Cardiac muscle cell (in vitro differentiated cells and primary cell): ENCODE measurements at places on chromosomes 3 and 15. TPM values are rescaled to one million over a fixed set of nuclear protein-coding genes. Genes with fewer than 3 reads are reported as not detected.
A peak's percentile ranks its signal among the peaks of the same experiment; 100 is the strongest.

DNA sequence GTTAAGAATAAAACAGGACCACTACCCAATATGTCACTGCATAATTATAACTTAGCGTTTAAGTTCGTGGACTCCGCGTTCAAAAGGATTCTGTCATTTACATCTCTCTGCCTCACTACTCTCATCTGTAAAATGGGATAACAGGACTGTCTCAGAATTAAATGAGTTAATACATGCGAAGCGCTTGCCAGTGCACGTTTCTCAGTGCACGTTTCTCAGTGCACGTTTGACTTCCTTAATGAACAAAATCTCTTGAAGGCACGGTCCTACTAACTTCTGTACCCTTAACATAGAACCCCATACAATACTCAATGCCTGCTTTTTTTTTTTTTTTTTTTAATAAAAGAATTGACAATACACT lies 499 bp downstream of the RABL3 start:
- H3K36me3 ChIP-seq: no peaks in the 10 kb centered on the region
- no peaks in the 10 kb centered on the region for H3K4me1 ChIP-seq
- H3K4me3 ChIP-seq: peak overlapping the region; percentile 94
- peak overlapping the region; percentile 99 for H3K27ac ChIP-seq
- H3K27me3 ChIP-seq: no peaks in the 10 kb centered on the region
- DNase-seq: no peak

DNA sequence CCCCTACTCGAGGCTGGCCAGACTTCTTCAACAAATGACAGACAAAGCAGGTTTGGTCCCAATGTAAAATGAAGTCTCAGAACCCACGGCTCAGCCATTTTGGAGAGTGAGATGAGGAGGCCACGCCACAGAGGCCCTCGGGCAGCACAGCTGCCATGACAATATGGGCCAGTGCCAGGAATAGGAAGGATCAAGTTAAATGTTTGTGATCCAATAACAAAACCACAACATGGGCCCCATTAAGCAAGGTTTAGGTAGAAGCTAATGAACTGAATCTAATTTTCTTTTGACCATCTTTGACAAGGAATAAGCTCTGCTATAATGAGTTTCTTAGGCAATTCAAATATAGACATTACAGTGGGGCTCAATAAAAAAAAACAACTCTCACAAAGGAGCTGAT lies 52.6 kb downstream of the RFTN1 start:
- no peak overlapping the region for H3K27ac ChIP-seq
- H3K4me3 ChIP-seq: no peak overlapping the region
- peaks cover 14% of the 10 kb centered on the region for H3K4me1 ChIP-seq
- no peaks in the 10 kb centered on the region for H3K27me3 ChIP-seq
- H3K36me3 ChIP-seq: no peaks in the 10 kb centered on the region
- no peak for DNase-seq

GRCh38 chr3:56001537-56001936 lies 466.7 kb downstream of the ERC2 start:
- no peaks in the 10 kb centered on the region for H3K36me3 ChIP-seq
- DNase-seq: no peak
- H3K27me3 ChIP-seq: no peaks in the 10 kb centered on the region

GRCh38 chr3:45154641-45155147 lies 8.5 kb upstream of the CDCP1 start:
- H3K4me3 ChIP-seq: no peak overlapping the region
- peaks cover 8% of the 10 kb centered on the region for H3K27me3 ChIP-seq

GRCh38 chr15:78425643-78426042 lies 12.4 kb upstream of the IREB2 start:
- H3K27ac ChIP-seq: no peak overlapping the region
- no peak overlapping the region for H3K4me3 ChIP-seq
- no peaks in the 10 kb centered on the region for H3K36me3 ChIP-seq
- no peaks in the 10 kb centered on the region for H3K4me1 ChIP-seq

DNA sequence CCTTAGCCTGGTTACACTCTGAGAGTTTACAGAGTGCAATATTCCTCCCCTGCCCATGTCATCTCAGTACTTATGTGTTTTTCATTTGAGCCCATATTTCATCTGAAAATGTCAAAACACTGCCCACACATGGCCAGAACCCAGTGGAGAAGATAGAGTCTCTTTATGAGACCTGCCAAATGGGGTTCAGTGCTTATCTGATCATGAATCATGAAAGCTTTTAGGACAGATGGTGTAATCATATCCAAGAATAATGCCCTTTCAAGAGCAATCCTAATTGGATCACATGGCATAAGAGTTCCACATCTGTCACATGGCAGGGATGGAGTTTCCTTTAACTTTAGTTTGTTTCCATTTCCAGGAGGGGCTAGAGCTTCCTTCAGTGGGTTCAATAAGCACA lies 77.2 kb upstream of the AGBL1 start:
- H3K27me3 ChIP-seq: no peaks in the 10 kb centered on the region
- no peaks in the 10 kb centered on the region for H3K4me1 ChIP-seq
- no peaks in the 10 kb centered on the region for H3K36me3 ChIP-seq
- no peak for DNase-seq

GRCh38 chr3:170003881-170004356 lies 33.9 kb upstream of the GPR160 start:
- H3K4me3 ChIP-seq: no peak overlapping the region
- no peaks in the 10 kb centered on the region for H3K4me1 ChIP-seq
- H3K36me3 ChIP-seq: no peaks in the 10 kb centered on the region
- no peak overlapping the region for H3K27ac ChIP-seq

- no peak overlapping the region for H3K4me3 ChIP-seq
- H3K27me3 ChIP-seq: no peaks in the 10 kb centered on the region
- H3K27ac ChIP-seq: no peak overlapping the region
- no peaks in the 10 kb centered on the region for H3K36me3 ChIP-seq
These were observed 353.7 kb downstream of the CNTN6 start for GRCh38 chr3:1446531-1446930.

- H3K27ac ChIP-seq: no peak overlapping the region
- DNase-seq: no peak
- no peaks in the 10 kb centered on the region for H3K36me3 ChIP-seq
- no peaks in the 10 kb centered on the region for H3K27me3 ChIP-seq
These were observed 24.2 kb downstream of the PPM1L start for GRCh38 chr3:160780245-160780644.

GRCh38 chr3:133713347-133713746 lies 32.8 kb upstream of the TF start:
- no peak for DNase-seq
- H3K36me3 ChIP-seq: no peaks in the 10 kb centered on the region
- H3K4me1 ChIP-seq: no peaks in the 10 kb centered on the region
- H3K4me3 ChIP-seq: no peak overlapping the region
- H3K27me3 ChIP-seq: peaks cover 9% of the 10 kb centered on the region

GRCh38 chr3:108590460-108590859 lies 938 bp downstream of the DZIP3 start:
- H3K36me3 ChIP-seq: no peaks in the 10 kb centered on the region
- H3K27me3 ChIP-seq: no peaks in the 10 kb centered on the region
- peaks cover 10% of the 10 kb centered on the region for H3K4me1 ChIP-seq
- peak; percentile 6 for DNase-seq

GRCh38 chr3:172030181-172030580 lies 9.2 kb upstream of the FNDC3B start:
- H3K27me3 ChIP-seq: no peaks in the 10 kb centered on the region
- no peak for DNase-seq

GRCh38 chr3:14803101-14803980 lies 15.4 kb upstream of the FGD5 start:
- no peak overlapping the region for H3K27ac ChIP-seq
- DNase-seq: no peak
- H3K36me3 ChIP-seq: no peaks in the 10 kb centered on the region

DNA sequence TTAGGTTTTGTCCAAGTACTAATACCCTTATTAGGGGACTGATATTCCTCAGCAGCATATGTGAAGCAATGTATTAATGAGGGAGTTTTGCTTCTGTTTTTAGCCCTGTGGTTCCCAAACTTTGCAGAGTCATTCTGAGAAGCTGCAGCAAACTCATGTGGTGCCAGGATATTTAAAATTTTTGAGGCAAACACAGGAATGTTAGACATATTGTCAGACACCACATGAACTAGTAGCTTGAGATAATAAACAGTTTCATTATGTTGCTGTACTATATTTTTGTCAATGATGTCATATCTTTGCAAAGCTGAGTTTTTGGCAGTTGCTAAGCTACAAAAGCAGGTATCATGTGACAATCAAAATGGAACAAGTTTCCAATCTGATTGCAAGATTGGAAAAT lies 36.6 kb downstream of the ATP6V1A start:
- no peaks in the 10 kb centered on the region for H3K4me1 ChIP-seq
- H3K4me3 ChIP-seq: no peak overlapping the region
- H3K36me3 ChIP-seq: peaks cover 35% of the 10 kb centered on the region
- H3K27ac ChIP-seq: no peak overlapping the region
- H3K27me3 ChIP-seq: no peaks in the 10 kb centered on the region

DNA sequence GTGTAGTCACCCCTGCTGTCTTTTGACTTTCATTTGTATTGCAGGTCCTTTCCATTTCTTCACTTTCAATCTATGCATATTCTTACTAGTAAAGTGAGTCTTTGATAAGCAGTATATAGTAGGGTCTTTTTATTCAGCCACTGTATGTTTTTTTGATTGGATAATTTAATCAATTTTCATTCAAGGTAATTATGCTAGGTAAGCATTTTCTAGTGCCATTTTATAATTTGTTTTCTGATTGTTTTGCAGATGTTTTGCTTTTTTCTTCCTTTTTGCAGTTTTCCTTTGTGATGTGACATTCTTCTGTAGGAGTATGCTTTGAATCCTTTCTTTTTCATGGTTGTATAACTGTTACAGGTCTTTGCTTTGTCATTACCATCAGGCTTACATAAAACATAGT lies 504.3 kb upstream of the GBE1 start:
- DNase-seq: no peak
- H3K4me1 ChIP-seq: no peaks in the 10 kb centered on the region
- H3K36me3 ChIP-seq: no peaks in the 10 kb centered on the region
- no peak overlapping the region for H3K27ac ChIP-seq
- no peak overlapping the region for H3K4me3 ChIP-seq

DNA sequence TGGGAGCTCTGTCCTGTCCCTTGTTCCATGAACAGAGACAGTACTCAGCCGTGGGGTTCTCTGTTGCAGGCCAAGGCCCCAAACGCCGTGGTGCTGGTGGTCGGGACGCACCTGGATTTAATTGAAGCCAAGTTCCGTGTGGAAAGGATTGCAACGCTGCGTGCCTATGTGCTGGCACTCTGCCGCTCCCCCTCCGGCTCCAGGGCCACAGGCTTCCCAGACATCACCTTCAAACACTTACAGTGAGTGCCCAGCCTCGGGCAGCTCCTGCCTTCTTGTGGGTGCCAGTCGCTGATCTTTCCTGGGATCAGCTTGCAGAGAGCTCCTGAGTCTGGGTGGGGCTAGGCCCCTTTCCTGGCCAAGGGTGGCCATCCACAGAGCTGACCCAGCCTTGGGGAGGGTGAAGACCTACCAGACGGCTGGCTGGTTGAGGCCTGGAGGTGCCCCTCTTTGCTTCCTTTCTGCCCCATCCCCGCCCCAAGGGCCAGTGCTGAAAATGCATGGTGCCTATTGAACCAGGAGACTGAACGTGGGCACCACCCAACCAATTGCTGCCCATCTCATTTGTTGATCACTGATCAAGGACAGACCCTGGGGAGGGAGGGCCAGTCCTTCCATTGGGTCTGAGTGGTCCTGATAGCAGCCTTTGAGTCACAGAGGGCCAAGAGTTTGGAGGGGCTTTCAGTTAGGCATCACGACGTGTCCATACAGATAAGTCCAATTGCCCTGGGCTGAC lies 106.9 kb downstream of the LRRK1 start:
- H3K4me3 ChIP-seq: no peak overlapping the region
- no peaks in the 10 kb centered on the region for H3K36me3 ChIP-seq
- DNase-seq: no peak

DNA sequence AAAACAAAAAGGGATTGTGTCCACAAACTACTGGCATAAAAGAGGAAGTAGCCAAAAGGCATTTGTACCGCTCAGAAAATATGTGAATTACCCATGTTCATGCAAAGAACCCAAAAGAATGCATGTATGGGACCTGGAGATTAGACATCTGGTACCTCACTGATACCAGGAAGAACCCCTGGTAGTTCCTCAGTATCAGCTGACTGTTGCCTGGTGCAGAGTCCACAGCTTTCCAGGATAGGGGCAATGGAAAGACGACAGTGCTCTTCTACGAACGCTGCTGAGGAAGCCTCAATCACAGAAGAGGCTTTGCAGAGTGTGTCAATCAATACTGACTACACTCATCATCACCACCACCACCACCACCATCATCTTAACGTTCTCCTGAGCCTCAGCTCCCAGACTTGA lies 63.3 kb downstream of the ATP8B4 start:
- no peaks in the 10 kb centered on the region for H3K36me3 ChIP-seq
- H3K27ac ChIP-seq: no peak overlapping the region
- no peaks in the 10 kb centered on the region for H3K4me1 ChIP-seq
- no peak overlapping the region for H3K4me3 ChIP-seq

DNA sequence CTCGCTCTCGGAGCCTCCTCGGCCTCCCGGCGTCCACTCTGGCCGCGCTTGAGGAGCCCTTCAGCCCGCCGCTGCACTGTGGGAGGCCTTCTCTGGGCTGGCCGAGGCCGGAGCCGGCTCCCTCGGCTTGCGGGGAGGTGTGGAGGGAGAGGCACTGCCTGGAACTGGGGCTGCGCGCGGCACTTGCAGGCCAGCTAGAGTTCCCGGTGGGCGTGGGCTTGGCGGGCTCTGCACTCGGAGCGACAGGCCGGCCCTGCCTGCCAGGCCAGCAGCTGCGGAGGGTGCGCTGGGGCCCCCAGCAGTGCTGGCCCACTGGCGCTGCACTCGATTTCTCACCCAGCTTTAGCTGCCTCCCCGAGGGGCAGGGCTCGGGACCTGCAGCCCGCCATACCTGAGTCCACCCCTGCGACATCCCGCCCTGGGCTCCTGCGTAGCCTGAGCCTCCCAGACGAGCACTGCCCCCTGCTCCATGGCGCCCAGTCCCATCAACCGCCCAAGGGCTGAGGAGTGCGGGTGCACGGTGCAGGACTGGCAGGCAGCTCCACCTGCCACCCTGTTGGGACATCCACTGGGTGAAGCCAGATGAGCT lies 765.0 kb downstream of the IGSF11 start:
- H3K4me1 ChIP-seq: no peaks in the 10 kb centered on the region
- no peaks in the 10 kb centered on the region for H3K27me3 ChIP-seq
- no peak for DNase-seq

GRCh38 chr3:36756269-36756668 lies 8.1 kb downstream of the DCLK3 start:
- H3K27ac ChIP-seq: no peak overlapping the region
- no peak overlapping the region for H3K4me3 ChIP-seq
- no peaks in the 10 kb centered on the region for H3K4me1 ChIP-seq
- peaks cover 16% of the 10 kb centered on the region for H3K27me3 ChIP-seq
- no peak for DNase-seq
- no peaks in the 10 kb centered on the region for H3K36me3 ChIP-seq

The DAZL gene
- not detected in 2 replicates for total RNA-seq

The RHO gene
- total RNA-seq: not detected in 2 replicates

The GOLGA8T gene
- total RNA-seq: 0.99 and 2.1 TPM in 2 replicates

The NOX5 gene
- total RNA-seq: 0.12 and 0.25 TPM in 2 replicates

The ZNF502 gene
- 1.1 and 2.0 TPM in 2 replicates for total RNA-seq

The GOLGA6L7 gene
- not detected in 2 replicates for total RNA-seq

The IFT57 gene
- total RNA-seq: 37.2 and 55.2 TPM in 2 replicates

The IGSF10 gene
- total RNA-seq: 0.18 and 0.33 TPM in 2 replicates

The KLHL40 gene
- 0.14 and 0.39 TPM in 2 replicates for total RNA-seq
